ENCODE measurements at places on chromosomes 2 and 18.

- no peaks in the 10 kb centered on the region for H3K36me3 ChIP-seq
- no peak for DNase-seq
- no peaks in the 10 kb centered on the region for H3K4me1 ChIP-seq
Measured at GRCh38 chr18:21335927-21336488, 94.0 kb downstream of the GREB1L start.

DNA sequence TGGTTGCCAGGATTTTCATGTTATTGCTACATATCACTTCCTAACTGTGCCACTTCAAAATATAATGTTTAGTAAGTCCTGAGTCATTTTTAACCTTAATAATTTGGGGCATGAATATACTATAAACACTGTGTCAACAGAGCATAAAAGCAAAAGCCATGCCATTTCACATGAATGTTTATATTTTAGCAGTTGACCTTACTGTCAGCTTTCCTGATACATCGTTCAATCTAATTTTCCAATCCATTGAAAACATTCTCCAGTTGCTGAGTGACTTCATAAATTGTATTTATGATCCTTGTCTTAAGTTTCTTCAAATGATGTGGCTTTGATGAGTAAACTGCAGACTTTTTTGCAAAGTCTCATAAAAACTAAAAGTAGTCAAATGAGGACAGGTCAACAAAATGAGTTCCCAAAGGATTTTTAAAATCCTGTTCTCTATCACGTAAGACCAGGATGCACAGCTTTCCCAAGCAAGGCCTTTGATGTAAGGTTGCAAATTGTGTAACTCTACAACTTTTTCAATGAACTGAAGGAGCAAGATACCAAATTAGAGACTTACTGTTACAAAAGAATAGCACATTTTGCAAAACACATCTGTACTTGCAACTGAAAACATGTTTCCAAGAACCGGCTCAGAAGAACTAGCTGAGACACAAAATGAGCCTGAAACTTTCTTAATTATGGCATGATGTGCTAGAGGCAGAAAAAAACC lies 117.7 kb downstream of the SATB2 start:
- peaks cover 5% of the 10 kb centered on the region for H3K36me3 ChIP-seq
- DNase-seq: no peak
- peaks cover 3% of the 10 kb centered on the region for H3K27me3 ChIP-seq
- H3K27ac ChIP-seq: no peak overlapping the region
- H3K4me1 ChIP-seq: peaks cover 18% of the 10 kb centered on the region

GRCh38 chr2:18244845-18245244 lies 315.6 kb downstream of the RDH14 start:
- peaks cover 29% of the 10 kb centered on the region for H3K4me1 ChIP-seq
- H3K27me3 ChIP-seq: peaks cover 6% of the 10 kb centered on the region
- no peaks in the 10 kb centered on the region for H3K36me3 ChIP-seq
- H3K27ac ChIP-seq: peak overlapping the region; percentile 98
- peak overlapping the region; percentile 19 for H3K4me3 ChIP-seq

DNA sequence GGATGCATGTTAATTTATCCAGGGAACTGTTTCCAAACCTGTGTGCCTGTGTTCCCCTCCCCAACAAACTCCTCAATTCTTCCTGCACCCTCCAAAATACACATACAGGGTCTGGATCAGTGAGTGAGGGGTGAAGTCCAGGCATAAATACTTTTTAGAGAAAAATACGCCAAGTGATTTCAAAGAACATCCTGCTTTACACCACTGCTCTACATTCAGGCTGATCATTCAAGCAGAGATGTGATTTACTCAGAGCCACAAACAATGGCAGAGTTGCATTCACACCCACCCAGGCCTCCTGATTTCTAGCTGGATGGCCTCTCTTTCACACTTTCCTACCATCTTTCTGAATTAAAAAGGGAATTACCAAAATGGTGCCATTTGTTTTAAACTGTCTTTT lies 289.5 kb upstream of the SLC14A2 start:
- no peak overlapping the region for H3K27ac ChIP-seq
- H3K4me1 ChIP-seq: peaks cover 3% of the 10 kb centered on the region
- DNase-seq: no peak
- H3K36me3 ChIP-seq: no peaks in the 10 kb centered on the region
- H3K4me3 ChIP-seq: no peak overlapping the region

GRCh38 chr2:62506421-62506750 lies 391 bp upstream of the TMEM17 start:
- H3K27me3 ChIP-seq: no peaks in the 10 kb centered on the region
- H3K36me3 ChIP-seq: no peaks in the 10 kb centered on the region
- H3K27ac ChIP-seq: peak overlapping the region; percentile 46
- DNase-seq: no peak
- H3K4me1 ChIP-seq: peaks cover 6% of the 10 kb centered on the region

Measured in glutamatergic neuron (in vitro differentiated cells).